ENCODE measurements at places on chromosomes 6 and 20. TPM values are rescaled to one million over a fixed set of nuclear protein-coding genes. Genes with fewer than 3 reads are reported as not detected.

The NR2E1 gene
- 0.08 TPM for total RNA-seq

The PLCB1 gene
- total RNA-seq, result 2.7 TPM

The BNIP5 gene
- not detected for total RNA-seq

The SLC22A1 gene
- total RNA-seq, result 0.44 TPM

The PPIL6 gene
- 0.84 TPM for total RNA-seq

The HEBP2 gene
- 162 TPM for total RNA-seq

The PTK7 gene
- total RNA-seq, result 37.3 TPM

The CCDC170 gene
- 0.04 TPM for total RNA-seq

The IL17A gene
- total RNA-seq, result not detected

The PSORS1C1 gene
- total RNA-seq, result 0.20 TPM

The SOX18 gene
- 5.4 TPM for total RNA-seq

The SLC35D3 gene
- total RNA-seq, result not detected

The GPSM3 gene
- 2.2 TPM for total RNA-seq

The ARMH2 gene
- total RNA-seq, result not detected

The SRMS gene
- 0.44 TPM for total RNA-seq

The RIPPLY2 gene
- not detected for total RNA-seq

GRCh38 chr6:93679836-93680235, 260.5 kb upstream of the EPHA7 start:
- no peak for ATAC-seq

GRCh38 chr6:74256381-74256780, 560.4 kb downstream of the CD109 start:
- ATAC-seq, result no peak

- ATAC-seq, result no peak
Measured at GRCh38 chr20:7392542-7393206, 547.6 kb downstream of the HAO1 start.

DNA sequence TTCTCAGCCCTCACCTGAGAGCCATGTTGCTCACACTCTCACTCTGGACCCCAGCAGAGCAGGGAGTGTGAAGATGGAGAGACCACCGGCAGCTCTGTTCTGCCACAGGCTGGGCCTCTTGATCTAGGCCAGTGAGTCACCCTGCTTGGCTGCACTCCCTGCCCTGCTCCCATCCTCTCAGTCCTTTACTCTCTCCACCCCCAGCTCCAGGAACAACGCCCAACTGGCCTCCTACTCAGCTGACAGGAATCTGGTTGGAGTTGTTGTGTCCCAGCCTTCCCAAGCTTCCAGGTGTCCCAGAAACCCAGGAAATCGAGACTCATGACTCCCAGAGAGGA, at the start of gene PSORS1C1:
TSS of gene PSORS1C1 (plus strand) at position 260 of the 338 bp plus-strand sequence. CDS start 14,833 bp downstream, outside the sequence.
- peak; percentile 80 for ATAC-seq

DNA sequence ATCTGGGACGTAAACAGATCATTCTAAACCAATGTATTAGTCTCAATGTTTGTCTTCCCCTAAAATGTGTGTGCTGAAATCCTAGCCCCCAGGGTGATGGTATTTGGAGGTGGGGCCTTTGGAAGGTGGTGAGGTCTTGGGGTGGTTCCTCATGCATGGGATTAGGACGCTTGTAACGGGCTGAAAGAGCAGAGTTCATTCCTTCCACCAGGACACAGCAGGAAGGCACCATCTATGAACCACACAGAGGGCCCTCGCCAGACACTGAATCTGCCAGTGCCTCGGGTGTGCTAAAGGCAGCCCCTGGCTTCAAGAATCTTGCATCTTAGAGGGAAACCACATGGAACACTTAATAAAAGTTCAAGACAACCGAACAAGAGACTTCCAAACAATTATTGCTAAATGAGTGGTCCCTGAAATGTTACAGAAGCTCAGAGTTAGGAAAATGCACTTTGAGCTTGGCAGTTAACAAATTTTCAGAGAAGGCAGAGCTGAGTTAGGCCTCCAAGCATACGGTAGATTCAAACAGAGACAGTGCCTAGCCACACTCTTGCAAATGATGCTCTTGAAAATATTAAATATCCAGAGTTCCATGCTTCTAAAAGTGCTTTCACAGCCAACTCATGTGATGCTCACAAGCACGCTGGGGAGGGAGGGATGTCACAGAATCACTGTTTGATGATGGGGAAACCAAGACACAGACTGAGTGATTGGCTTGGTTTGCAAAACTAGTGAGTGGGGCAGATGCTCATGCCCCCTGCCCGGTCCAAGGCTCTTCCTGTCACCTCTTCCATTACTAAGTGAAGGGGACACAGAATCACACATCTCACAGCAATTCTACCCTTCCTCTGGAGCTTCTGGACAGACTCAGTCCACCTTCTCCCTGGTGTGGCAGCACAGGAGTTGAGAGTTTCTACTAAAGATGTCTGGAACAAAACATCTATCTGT, 27.4 kb downstream of the TBC1D7 start:
- ATAC-seq, result no peak

GRCh38 chr20:32110173-32110704, 725 bp downstream of the TM9SF4 start:
- ATAC-seq, result peak; percentile 8

GRCh38 chr6:6883011-6883410, 224.8 kb upstream of the RREB1 start:
- ATAC-seq, result peak; percentile 62

- ATAC-seq, result peak; percentile 36
Measured at GRCh38 chr20:25859649-25860530, 163.2 kb upstream of the ZNF337 start.

DNA sequence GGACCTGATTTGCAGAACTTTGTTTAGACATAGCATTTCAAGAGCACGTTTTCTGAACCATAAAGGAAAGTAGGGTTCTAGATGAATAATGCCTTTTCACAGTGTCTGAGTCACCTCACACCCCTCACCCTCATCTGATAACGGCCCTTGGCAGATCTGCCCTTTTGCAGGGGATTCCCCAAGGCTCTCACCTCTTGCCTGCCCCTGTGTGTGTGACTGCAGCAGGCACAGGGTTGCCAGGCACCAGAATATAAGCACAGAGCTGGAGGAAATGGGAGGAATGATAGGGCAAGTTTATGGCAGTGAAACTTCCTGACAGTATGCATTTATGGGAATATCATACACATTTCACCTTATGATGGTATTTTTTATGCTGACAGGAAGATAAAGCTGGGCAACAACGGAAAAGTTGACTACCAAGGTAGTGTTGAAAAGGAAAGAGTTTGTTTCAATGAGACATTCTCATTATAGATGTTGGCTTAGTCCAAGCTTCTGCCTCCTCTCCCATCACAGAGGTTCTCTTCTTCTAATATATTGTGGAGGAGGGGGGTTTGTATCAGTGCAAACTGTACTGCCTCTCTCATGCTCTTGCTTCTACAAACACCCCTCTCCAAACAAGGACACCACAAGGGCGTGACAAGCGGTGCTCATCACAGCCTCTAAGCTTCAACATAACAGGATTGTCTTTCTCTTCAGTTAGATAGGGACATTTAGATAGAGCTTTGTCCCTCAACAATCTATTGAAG, 101.5 kb upstream of the BACH2 start:
- ATAC-seq, result peak; percentile 8

- ATAC-seq, result no peak
Measured at GRCh38 chr6:4656106-4656505, 120.1 kb upstream of the CDYL start.

GRCh38 chr6:51630011-51630410, 457.4 kb downstream of the PKHD1 start:
- no peak for ATAC-seq

- ATAC-seq, result no peak
Measured at GRCh38 chr6:31420546-31420945, 17.2 kb downstream of the MICA start.

DNA sequence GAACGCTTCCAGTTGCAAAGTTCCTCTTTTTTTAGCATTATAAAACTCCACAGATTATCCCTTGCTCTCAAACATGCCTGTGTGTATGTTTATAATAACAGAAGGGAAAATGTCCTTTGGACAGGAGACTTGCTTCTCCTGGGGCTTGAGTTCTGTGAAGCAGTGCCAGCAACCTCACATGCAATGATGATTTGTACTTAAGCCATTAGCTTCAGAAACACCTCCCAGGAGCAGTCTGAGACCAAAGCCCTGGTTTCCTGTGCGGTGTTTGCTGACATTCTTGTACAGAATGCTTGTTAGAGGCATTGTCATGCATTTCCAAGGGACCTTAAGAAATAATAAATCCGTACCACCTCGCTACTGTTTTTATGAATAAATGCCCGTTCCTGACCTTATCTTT, 752.8 kb downstream of the CBLN4 start:
- no peak for ATAC-seq

DNA sequence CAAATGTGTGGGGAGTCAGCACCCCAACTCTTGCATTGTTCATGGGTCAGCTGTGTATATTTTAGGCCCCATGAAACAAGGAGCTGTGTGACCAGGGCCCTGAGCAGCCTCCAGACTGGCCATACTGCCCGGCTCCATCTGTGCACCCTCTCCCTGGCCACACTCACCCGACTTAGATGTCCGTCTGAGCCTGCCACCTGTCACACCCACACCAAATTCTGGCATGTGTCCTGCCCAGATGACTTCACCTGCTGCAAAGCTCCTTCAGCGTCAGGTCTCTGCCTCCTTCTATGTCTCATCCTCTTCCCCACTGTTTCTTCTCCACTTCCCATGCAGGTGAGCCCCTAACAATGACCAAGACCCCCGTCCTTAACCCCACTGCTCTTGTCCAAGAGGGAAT, 88.1 kb upstream of the THBS2 start:
- peak; percentile 63 for ATAC-seq

GRCh38 chr6:55282115-55282514, 45.2 kb upstream of the GFRAL start:
- no peak for ATAC-seq

DNA sequence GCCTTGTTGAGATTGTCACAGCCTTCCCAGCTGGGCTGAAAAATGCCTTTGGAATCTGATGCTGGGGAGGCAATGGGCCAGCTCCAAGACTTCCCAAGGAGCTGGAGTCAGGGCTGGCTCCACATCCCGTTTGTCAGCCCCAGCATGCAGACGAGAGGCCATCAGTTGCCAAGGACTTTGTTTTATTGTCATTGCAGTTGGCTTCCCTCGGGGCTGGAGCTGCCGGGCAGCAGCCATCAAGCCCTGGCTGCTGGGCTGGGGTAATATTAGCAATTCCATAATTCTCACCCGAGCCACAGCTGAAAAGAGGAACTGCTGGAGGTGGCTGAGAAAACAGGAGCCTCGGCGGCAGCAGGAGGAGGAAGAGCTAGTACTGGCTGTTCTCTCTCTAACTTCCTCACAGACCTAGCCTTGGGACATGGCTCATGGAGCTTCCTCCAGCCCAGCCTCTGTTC, 182.5 kb downstream of the CDC5L start:
- ATAC-seq, result no peak

DNA sequence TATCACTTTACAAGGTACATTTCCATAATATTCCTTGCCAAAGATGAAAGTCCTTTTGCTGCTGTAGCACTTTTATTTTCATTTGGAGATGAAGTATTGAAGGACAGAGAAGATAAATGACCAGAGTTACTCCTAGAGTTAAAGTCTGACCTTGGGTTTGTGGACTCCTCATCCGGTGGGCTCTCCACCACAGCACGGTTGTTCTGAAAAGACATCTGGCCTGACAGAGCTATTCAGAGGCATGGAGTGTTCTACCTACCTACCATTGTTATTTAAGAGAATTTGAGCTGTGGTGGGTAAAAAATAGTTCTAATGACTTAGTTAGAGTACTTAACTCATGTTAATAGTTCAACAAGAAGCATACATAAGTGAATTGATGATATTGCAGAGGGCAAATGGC, 218.4 kb downstream of the CLVS2 start:
- ATAC-seq, result no peak

DNA sequence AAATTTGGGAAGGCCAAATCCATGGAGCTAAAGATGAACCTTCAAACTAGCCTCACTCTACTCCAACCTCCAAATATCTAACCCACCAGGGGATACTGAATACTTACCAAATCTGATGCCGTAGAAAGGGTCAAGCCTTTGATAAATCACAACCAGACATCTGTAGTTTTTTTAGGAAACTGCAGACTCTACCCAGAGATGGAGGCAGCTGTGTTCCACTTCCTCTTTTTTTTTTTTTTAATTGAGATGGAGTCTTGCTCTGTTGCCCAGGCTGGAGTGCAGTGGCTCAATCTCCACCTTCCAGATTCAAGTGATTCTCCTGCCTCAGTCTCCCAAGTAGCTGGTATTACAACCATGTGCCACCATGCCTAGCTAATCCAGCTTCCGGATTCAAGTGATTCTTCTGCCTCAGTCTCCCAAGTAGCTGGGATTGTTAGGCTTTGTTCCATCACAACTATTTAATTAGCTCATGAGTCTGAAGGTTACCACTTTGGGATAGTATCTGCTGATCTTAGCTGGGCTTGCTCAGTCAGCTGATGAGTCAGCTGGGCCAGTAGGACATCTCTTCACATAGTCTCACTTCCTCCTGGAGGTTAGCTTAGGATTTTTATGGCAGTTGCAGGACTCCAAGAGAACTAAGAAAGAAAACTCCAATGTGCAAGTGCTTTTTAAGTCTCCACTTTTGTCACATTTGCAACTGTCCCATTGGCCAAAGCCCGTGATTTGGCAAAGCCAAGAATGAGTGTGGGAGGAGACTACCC, 13.3 kb downstream of the FRK start:
- ATAC-seq, result peak; percentile 59

DNA sequence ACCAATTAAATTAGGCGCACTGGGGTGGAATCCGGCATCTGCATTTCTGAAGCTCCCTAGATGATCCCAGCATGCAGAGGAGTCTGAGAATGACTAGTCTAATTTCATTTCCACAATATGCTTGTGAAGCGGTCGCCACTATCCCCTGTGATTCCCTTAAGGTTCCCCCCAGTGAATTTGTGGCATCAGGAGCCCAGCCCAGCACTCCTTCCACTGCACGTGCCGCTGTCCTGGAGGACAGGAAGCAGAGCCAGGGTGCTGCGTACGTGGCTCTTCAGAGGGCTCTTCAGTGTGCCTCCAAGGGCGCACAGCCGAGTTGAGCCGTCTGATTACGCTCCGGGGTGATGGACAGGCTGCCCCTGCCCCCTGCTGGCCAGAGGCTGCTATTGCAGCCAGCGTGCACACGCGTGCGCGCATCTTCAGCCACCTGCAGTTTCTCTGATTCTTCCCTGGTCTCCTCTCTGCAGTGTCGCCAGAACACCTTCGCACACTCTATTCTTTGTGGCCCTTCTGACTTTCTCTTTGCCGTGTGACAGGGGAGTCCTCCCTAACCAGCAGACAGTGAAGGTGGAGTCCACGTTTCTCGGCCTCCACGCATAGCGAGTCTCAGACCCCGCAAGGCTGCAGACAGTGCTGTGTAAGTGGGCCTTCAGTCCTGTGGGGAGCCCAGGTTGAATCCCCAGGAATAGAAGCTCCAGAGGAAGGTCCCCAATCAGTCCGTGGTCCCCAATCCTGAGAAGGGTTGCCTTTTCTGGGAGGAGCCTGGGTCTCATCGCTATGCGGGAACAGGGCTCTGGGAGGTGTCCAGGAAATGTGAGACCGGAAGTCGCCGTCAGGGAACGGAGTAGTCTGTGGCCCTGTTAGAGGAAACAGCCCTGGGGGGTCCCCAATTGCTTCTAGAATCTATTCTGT, 16.5 kb upstream of the NCR2 start:
- peak; percentile 96 for ATAC-seq

- no peak for ATAC-seq
Measured at GRCh38 chr20:60271597-60271996, 313.4 kb downstream of the CDH26 start.

- ATAC-seq, result no peak
Measured at GRCh38 chr20:20271271-20271670, 96.6 kb upstream of the INSM1 start.

- no peak for ATAC-seq
Measured at GRCh38 chr6:168182908-168183612, 104.0 kb upstream of the FRMD1 start.

All from esophagus mucosa (tissue), 1 donor.